ENCODE measurements at places on chromosomes 3 and 15.

DNA sequence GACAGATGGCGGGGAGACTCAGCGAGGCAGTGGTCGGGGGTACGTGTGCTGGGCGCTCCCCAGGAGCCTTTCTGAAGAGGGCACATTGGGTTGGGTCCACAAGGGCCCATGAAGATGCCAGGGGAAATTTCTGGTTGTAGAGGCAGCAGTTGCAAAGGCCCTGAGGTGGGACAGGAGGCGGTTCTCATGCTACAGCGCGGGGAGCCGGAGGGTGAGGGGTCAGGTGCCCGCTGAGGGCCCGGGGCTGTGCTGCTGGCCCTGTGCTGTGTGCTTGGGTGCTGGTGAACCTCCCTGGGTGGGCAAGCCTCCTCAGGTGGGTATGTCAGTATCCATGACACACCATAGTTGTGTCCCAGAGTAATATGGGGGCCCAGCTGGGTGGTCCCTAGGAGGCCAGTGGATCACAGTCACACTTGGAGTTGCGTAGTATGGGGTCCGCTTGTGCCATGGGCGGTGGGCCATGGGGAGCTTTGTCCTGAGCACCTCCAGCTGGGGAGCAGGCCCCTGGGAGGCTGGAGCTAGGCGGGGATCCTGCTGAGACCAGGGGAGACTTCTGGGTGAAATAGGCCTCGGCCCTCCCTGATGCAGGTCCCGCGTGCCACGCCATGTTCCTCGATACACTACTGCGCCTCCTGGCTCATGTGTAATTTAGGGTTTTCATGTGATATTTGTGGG is 44.3 kb downstream of the PLXNA1 start:
- DNase-seq = no peak

- no peak for DNase-seq
Observed at GRCh38 chr15:52657338-52657737, 21.9 kb downstream of the ATOSA start.

DNA sequence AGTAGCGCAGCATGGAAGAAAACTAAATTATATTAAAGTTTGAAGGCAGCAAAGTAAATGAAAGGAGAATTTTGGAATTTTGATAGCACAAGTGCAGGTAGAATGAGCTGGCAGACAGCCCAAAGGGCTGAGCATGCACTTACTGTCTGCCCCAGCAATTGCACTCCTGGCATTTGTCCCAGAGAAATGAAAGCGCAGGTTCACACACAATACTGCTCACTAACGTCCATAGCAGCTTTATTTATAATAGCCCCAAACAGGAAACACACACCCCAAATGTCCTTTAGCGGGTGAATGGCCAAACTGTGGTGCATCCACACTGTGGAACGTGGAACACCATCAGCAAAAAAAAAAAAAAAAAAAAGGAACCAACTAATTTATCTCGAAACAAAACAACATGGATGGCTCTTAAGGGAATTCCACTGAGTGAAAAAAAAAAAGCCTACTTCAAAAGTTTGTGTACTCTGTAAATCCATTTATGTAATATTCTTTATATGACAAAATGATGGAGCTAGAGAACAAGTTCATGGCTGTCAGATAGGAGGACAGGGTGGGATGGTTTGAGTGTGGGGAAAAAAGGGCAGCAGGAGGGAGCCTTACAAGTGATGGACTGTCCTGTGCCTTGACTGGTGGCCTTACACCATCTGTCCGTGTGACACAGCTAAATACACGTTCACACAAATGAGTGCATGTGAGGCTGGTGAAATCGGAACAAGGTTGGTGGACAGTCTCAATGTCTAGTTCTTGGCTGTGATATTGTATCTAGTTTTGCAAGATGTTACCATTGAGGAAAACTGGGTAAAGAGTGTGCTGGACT is 6.0 kb upstream of the TM2D3 start:
- no peak for DNase-seq

- DNase-seq = no peak
Observed at GRCh38 chr3:147843331-147843730, 434.2 kb downstream of the ZIC1 start.

- no peak for DNase-seq
Observed at GRCh38 chr3:159922861-159923312, 65.7 kb upstream of the IL12A start.

- DNase-seq = peak; percentile 84
Observed at GRCh38 chr15:48617619-48618018, 27.9 kb downstream of the FBN1 start.

GRCh38 chr3:52860424-52860768 is 25.6 kb upstream of the MUSTN1 start:
- no peak for DNase-seq

GRCh38 chr3:40387001-40387894 is at the start of gene ENTPD3:
Gene ENTPD3, plus strand, starts transcription at chr3:40387184. Its CDS starts 874 bp downstream, at chr3:40388058.
- no peak for DNase-seq

GRCh38 chr3:145133281-145133680 is 1027.7 kb downstream of the PLOD2 start:
- DNase-seq = no peak

DNA sequence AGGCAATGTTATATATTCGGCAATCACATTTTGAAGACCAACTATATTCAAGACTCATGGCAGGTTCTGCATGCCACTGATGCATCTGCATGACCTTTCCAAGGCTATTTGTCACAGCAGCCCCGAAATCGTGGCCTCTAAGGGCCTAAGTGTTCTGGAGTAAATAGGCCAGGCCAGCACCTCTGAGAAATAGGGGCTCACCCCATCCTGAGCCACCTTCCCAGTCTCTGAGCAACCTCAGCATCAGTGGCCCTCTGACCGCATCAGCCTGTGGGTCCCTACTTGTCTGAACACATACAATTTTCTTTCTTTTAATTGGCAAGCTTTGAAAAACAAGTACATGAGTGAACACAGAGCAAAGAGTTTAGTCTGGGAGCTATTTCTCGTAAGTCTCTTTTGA is 45.9 kb upstream of the THBS1 start:
- DNase-seq = no peak

DNA sequence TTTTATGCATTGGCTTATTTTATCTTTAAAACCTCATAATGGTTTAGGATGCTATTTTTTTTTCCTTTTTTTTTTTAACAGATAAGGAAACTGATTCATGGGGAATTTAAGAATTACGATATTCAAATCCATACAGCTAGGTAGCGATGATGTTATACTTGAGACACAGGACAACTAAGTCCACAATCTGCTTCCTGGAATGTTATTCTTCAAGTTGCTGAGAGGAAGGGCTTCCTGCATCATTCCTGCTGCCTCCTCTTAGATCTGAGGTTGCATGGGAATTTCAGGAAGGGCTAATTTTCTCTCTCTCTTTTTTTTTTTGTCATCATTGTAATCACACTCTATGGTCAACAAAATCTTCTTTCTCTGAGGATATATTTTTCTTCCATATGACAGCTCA is 595.5 kb downstream of the GRM7 start:
- no peak for DNase-seq

DNA sequence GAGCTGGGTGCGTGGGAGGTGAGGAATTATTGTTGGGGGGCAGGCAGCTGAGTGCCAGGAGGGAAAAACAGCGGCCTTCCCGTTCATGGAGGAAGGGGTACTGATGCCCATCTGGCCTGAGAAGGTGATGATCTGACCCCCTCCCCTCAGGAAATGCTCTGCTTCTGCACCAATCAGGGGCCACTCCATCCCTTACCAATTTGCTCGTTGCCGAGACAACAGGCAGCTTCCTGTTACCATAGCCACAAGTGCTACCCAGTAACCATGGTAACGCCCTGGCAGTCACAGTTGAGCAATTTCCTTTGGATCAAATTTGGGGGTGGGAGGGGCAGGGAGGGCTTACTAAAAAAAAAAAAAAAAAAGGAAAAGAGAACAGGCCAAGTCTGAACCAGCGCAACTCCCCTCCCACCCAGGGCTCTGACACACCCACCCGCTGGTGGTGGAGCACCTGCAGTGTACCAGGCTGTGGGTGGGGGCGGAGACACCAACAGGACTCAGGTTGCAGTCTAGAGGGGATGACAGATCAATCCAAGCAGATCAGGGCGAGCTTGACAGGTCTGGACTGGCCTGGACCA is 13.7 kb downstream of the CELF6 start:
- DNase-seq = peak; percentile 57

- peak; percentile 77 for DNase-seq
Observed at GRCh38 chr15:85582131-85583079, 202.0 kb downstream of the AKAP13 start.

- no peak for DNase-seq
Observed at GRCh38 chr3:33388374-33389100, 51.7 kb downstream of the UBP1 start.

GRCh38 chr15:77516076-77516475 is 95.4 kb downstream of the HMG20A start:
- DNase-seq = no peak
